Naive thymus-derived CD4-positive, alpha-beta T cell (primary cell): ENCODE measurements at places on chromosomes 7 and 10. TPM values are rescaled to one million over a fixed set of nuclear protein-coding genes. Genes with fewer than 3 reads are reported as not detected.

FAM13C gene
- not detected for polyA plus RNA-seq

CHAT gene
- polyA plus RNA-seq: not detected

STAG3 gene
- 6.5 TPM for polyA plus RNA-seq

CNPY1 gene
- not detected for polyA plus RNA-seq

FGFR2 gene
- polyA plus RNA-seq: not detected

HTR7 gene
- not detected for polyA plus RNA-seq

CPA4 gene
- polyA plus RNA-seq: not detected

ADRA2A gene
- polyA plus RNA-seq: not detected

HMX3 gene
- not detected for polyA plus RNA-seq

CALCR gene
- not detected for polyA plus RNA-seq

CPA2 gene
- polyA plus RNA-seq: not detected

SEMA4G gene
- polyA plus RNA-seq: 0.52 TPM

IL15RA gene
- polyA plus RNA-seq: 2.9 TPM

DNA sequence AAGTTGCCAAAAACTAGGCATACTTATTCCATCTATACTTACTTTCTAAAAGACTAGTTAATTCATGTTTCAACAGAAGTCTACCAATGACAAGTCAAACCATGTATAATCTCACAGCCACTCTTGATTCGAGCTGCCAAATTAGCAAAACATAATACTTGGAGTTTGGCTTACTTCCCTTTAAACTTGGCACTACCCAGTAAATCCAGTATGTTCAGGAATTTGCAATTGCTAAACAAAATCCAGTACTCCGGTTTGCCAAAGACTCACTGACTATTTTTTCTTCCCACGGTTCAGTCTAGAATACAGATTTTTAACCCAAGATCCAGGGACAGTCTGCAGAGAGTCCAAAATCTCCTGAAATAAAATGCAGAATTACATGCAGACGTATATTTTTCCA, 4.6 kb downstream of the OAT start:
- DNase-seq: no peak

DNA sequence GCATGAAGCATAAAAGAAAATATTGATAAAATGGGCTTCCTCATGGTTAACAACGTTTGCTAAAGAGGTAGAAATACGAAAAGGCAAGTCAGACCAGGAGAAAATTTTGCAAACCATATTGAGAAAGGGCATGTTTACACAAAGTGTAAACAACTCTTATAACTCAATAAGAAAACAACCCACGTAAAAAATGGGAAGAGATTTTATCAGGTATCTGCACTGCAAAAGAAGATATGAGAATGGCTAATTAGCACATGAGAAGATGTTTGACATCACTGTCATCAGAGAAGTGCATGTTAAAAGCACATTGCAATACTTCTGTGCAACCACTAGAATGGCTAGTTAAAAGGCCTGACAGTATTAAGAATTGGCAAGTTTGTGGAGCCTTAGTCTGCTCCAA, 99.5 kb downstream of the VPS50 start:
- DNase-seq: no peak

GRCh38 chr7:151810441-151811232, 66.3 kb downstream of the PRKAG2 start:
- DNase-seq: no peak

DNA sequence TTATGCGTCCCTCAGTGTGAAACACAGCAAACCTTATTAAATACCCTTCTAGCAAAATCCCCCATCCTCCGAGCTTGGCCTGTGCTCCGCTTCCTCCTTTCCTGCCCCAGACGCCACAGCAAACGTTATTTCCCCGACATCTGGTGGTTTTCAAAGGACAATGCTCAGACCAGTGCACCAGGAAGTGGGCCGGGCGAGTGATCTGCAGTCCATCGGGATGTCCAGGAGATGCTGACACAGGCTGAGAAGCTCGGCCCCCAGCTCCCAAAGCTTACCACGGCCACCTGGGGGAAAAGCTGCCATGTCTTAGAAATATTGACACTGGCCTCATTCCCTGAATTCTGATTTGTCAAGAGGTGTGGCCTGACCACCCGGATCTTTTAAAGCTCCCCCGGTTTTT, 129.5 kb downstream of the PTPRN2 start:
- no peak for DNase-seq

- DNase-seq: no peak
These were observed 139.4 kb upstream of the PHYHIPL start for GRCh38 chr10:59037018-59037389.

GRCh38 chr10:34397324-34397723, 417.8 kb downstream of the PARD3 start:
- DNase-seq: no peak

- no peak for DNase-seq
These were observed 1239.7 kb downstream of the GATA3 start for GRCh38 chr10:9294132-9294663.

GRCh38 chr10:103104721-103105120, 88.4 kb downstream of the NT5C2 start:
- no peak for DNase-seq

DNA sequence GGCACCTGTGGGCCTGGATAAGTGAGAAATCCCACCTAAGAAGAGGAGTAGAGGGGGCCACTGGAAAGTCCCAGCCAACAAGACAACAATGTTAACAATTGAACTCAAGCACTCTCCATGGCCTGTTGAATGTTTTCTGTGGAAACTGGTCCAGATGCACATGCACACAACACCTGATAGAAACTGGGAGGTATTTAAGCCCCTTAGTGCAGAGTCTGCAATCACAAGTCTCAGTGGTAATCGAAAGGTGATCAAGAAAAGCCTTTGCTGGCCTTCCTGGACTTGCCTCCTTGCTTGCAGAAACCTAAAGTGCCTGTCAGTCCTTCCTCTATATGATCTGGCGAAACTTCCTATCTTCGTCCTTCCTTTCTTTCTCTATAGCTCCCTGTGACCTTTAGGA, 30.6 kb upstream of the HNRNPH3 start:
- no peak for DNase-seq

DNA sequence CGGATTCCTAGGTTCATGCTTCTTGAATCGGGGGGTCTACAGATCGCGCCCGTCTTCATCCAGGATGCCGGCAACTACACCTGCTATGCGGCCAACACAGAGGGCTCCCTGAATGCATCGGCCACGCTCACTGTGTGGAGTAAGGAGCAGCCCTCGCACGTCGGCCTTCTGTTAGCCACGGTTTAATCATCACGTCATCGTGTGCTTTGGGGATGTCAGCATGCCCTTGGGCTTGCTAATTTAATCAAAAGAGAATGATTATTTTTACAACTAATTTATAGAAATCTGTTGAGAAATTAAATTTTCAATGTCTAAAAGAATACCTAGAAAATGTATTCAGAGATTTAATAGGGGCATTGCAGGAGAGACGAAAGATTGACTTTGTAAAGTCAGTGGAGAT, 668.2 kb downstream of the SDK1 start:
- no peak for DNase-seq

GRCh38 chr7:91344911-91345310, 80.7 kb downstream of the FZD1 start:
- DNase-seq: no peak

DNA sequence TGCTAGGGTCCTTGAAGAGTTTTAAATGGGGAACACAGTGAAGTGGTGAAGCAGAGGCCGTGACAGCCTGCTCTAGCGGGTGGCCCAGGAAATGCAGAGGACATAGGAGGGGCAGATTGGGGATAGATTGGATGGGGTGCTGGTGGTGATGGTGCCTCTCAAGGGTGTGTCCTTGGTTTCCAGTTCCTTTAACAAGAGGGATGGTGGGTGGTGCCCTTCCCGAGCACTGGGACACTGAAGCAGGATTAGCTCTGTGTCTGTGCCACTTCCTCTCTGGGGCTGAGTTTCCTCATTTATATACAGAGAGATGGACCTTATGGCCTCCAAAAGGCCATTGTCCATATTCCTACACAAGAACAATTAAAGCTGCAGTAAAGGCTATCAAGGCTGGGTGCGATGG, 285.5 kb downstream of the TCF7L2 start:
- DNase-seq: no peak

GRCh38 chr10:18340496-18341051, 200.3 kb downstream of the CACNB2 start:
- no peak for DNase-seq

- DNase-seq: peak; percentile 10
These were observed 109.6 kb upstream of the MTPN start for GRCh38 chr7:136086712-136087111.

DNA sequence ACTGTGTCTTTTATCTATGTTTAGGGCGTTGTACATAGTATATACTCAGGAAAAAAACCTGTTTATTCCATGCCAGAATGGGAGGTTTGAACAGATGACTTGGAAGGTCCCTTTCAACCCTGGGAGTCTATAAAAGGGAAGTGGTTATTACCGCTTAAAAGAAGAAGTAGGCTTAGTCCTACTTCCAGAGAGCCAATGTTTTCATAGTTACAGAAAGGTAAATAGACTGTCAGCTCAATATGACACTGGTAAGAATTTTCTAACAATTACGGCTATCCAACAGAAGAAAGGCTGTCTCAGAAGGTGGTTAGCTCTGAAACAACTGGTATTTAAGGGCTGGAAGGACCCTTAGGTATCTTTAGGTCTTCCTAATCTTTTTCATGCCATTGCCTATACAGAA, 1.1 kb upstream of the TFAM start:
- DNase-seq: peak; percentile 66

DNA sequence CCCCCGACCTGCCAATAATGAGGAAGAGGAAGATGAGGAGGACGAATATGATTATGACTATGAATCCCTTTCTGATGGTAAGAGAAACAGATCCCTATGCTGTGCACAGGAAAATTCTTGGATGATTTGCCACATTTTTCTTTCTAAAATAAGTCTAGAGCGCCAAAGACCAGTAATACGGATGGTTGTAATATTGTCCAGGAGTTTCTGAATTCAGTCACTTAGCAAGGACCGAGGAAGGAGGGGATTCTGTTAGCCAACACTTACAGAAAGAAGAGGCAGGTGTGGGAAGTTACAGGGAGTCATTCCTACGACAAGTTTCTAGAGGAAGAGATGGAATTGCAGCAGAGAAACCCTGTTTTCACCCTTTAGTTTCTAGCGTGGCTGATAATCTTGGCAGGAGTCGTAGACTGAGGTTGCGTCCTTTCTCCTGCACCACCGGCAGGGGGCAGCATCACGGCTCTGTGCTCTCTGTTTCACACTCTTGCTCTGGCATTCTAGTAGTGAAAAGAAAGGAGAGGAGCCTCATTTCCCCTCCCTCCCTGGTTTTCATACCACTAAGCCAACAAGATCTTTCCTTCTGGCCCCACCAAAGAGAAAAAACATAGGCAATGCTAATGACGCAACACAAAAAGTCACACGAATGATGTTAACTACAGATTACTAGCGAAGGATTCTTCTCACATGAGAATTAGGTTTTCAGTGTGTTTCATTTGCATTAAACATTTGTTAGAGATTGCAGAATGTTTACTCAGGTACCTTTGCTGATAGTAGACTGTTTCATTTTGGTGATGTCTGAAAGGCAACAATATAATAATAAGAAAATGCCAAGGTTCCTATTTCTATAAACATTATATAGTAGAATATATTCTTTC, 82.7 kb downstream of the NOC3L start:
- peak; percentile 28 for DNase-seq

- DNase-seq: no peak
These were observed 54.3 kb downstream of the IKZF1 start for GRCh38 chr7:50358779-50359178.

- DNase-seq: peak; percentile 14
These were observed 1.3 kb downstream of the CYTH3 start for GRCh38 chr7:6271060-6271658.

DNA sequence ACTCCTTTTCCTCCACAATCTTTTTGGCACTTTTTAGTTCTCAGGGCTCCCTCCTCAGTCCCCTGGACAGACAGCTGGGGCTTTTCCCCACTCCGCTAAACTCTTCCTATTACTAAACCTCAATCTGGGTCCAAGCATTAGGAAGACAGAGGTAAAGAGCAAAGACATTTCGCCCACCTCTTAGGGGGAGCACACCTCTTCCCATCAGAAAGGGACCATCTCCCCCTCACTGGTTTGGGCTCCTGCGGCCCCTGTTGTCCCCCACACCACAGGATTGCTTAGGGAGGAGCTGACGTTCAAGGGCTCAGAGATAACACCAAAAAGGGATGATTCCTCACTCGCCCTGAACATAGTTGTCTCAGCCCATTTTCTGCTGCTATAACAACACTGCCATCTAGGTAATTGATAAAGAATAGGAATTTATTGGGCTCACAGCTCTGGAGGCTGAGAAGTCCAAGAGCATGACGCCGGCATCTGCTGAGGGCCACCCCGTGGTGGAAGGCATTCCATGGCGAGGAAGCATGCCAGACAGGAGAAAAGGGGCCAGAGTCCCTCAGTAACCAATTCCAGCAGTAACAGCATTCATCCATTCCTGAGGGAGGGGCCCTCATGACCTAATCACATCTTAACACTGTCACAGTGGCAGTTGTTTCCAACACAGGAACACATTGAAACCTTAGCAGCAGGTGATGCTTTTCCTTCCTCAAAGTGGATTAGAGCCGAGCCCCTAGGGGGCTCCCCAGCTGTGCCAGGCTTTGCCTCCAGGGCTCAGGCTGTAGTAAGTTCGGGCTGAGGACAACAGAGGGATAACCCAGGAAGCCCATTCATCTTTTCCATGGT, 209.6 kb downstream of the EBF3 start:
- DNase-seq: no peak

DNA sequence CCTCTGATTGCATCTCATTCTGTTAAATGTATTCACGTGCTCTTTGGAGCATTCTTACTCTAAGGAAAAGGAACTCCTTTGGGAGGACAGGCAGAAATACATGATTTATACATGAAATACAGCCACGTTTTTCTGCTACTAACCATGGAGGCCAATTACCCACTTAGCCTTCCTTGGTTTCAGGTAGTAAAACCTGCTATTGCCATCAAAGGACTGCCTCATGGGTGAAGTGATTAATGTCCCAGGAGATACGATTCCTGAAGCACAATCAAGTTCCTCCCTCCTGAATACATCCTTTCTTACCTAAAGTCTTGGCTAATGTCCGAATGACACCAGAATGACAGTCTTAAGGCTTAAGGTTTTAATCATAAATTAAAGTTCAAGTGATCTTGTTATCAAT, 58.5 kb upstream of the PIK3CG start:
- no peak for DNase-seq

DNA sequence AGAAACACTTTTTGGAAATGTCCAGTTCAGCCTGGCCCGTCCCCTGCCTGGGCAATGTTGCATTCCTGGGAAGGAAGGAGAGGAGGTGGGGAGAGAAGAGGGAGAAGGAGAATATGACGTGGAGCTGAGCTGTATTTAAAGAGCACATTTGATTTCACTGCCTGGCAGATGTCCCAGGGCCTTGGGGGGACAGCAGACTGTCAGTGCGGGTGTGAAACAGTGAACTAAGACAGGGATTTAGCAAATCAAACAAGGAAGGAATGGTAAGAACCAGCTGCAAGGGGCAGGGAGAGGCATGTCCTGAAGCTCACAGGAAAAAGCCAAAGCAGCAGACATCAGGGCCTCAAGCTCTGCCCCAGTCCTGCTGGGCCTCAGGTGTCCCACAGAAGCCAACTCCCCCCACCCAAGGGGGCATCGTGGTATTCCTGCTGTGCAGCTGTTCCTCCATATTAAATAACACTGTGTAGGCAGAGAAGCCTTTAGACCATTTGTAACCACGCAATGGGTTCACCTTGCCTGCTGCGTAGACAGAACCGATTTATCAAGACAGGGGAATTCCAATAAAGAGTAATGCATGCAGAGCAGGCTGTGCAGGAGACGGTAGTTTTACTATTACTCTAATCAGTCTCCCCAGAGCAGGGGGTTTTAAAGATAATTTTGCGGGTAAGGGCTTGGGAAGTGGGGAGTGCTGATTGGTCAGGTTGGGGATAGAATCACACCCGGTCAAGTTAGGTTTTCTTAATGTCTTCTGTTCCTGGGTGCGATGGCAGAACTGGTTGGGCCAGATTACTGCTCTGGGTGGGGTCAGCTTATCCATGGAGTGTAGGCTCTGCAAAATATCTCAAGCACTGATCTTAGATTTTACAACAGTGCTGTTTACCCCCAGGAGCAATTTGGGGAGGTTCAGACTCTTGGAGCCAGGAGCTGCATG, 18.3 kb downstream of the LEP start:
- DNase-seq: no peak
